ENCODE measurements at places on chromosomes 12 and 14.

DNA sequence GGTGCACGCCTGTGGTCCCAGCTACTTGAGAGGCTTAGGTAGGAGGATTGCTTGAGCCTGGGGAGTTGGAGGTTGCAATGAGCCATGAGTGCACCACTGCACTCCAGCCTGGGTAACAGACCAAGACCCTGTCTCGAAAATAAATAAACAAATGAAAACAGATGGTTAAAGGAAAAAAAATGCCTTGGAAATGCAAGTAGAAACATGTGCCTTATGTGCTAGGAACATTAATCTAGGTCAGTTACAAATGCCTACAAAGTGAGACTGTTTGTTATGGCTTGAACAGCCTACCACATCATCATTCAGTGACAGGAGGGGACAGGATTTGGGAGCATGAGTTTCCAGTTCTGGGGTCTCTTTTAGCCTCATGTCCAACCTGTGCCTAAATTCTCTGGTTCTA, 52.4 kb upstream of the BCAT1 start:
- DNase-seq: no peak

DNA sequence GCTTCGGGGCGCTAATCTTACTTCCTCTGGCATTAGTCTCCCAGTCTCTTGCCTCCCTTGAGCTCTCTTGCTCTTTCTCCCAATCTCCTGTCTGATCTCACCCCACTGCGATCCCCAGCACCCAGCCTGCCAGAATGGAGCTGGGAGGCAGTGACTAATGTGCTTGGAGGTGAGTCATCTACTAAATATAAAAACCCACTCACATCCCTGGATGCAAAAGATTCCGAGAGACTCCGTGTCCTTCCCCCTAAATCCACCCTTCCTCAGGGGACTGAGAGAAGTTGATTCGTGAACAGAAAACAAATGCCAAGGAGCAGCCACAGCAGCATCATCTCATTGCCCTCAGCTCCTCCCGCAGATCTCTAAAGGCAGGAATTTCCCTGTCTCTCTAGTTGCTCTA, 45.7 kb upstream of the KCNA5 start:
- DNase-seq: peak; percentile 97

DNA sequence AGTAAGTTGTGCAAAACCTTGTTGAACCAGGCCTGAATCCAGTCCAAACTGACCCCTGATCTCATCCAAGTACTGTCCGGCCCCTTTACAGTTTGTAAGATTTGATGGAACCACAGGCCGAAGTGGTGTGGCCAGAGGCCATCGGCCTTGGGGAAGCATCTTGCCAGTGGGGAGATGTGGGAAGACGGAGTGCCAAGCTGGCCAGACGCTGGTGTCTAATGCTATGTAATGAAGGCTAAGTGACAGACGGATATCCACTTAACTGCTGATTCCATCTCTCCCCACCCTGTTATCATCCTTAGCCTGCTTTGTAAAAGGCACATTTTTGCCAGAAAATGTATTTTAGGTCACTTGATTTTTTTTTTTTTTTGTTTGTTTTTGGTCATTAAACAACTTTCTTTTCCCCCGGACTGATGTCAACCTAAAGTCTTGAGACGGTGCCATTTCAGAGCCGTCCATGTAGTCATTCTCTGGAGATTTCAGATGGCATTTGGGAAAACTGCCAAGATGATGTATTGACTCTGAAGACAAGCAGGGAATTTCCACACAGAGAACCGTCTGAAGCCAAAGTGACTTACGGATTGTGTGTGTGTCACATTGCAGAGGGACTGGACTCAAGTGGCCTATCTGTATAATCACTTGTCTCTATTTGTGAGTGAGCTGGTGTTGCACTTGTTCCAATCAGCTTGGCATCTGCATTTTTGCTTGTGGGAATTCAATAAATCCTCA, 86.5 kb upstream of the MANSC4 start:
- peak; percentile 70 for DNase-seq

DNA sequence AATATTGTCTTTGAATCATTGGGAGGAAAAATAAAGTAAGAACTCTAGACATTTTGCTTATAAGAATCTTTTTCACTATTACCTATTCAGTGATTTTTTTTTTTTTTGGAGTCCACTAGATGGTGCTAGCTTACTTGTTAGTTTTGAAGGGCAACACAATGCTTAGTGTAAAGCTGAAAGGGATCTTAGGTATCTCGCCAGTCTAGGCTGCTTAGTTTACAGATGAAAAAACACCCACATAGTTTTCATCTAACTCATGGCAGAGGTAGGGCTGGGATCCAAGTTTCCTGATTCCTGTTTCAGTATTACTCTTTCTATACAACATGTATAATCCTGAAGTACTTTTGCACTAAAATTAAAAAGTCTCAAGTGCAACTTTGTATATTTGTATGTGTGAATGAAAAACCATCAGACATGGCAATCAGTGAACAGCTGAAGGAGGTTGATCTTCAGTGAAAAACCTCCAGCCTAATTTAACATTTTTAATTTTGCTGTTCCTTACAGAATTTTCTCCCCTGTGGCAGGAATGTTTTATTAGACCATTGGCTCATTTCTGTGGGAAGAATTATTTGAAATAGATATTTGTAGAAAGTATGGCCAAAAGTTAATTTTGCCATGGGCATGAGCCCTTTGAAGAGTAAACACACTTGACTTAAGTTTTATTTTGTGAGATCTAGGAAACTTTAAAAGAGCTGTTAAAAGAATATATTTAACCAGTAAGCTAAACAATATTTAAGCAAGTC, 40.7 kb downstream of the LRRIQ1 start:
- peak; percentile 87 for DNase-seq

- DNase-seq: no peak
These were observed 19.4 kb upstream of the ALDH2 start for GRCh38 chr12:111747333-111747732.

DNA sequence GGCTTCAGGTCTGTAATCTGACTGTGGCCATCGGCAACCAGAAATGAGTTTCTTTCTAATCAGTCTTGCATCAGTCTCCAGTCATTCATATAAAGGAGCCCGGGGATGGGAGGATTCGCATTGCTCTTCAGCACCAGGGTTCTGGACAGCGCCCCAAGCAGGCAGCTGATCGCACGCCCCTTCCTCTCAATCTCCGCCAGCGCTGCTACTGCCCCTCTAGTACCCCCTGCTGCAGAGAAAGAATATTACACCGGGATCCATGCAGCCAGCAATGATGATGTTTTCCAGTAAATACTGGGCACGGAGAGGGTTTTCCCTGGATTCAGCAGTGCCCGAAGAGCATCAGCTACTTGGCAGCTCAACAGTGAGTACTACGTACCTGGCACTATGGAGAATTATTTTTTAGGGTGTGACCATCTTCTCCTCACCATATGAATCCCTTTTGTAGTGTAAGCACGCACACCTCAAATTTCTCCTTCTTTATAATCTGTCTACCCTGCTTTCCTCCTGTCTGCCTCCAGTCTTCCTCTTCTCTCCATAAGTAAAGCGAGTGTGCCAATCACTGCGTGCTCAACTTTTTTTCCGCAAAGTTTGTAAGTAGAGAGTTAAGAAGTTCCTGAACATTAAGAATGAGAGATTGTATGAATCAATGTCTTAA, at the start of gene TPH2:
Gene TPH2 (plus strand): TSS at position 118 of the 658 bp plus-strand sequence. CDS start 142 bp downstream, at position 260.
- peak; percentile 62 for DNase-seq

- peak; percentile 99 for DNase-seq
These were observed 102.7 kb downstream of the TMEM30B start for GRCh38 chr14:61178226-61179060.

- no peak for DNase-seq
These were observed 34.6 kb downstream of the FMNL3 start for GRCh38 chr12:49672301-49673217.

DNA sequence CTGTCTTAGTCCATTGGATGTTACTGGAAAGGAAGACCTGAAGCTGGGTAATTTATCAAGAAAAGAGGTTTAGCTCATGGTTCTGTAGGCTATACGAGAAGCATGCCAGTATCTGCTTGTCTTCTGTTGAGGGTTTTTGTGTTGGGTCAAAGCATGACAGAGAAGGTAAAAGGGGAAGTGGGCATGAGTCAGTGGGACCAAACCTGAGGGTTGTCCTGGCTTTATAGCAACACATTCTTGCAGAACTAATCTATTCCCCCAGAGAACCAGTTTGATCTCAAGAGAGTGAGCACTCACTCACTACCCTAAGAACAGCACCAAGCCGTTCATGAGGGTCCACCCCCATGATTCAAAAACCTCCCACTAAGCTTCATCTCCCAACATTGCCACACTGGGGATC, 19.0 kb upstream of the KRAS start:
- no peak for DNase-seq

DNA sequence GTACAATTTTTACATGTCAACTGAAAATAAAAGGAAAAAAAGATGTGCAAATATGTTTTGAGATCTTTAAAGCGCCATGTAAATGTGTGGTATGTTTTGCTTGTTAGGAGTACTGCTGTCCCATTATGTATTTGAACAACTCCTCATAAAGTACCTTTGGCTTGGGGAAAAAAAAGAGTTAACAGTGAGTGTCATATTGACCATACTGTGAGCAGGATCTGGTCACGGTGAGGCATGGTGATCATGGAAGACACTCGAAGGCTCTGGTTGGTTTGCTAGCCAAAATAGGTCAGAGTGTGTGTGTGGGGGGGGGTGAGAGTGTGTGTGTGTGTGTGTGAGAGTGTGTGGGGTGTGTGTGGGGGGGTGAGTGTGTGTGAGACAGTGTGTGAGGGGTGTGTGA, 10.1 kb upstream of the FBXL14 start:
- no peak for DNase-seq

GRCh38 chr12:124720681-124721500, 142.8 kb downstream of the SCARB1 start:
- peak; percentile 97 for DNase-seq
